Fibroblast of skin of right biceps (primary cell): ENCODE measurements at places on chromosomes 4 and X.

- DNase-seq: no peak
Measured at GRCh38 chr4:76943790-76944189, 5.8 kb upstream of the SEPTIN11 start.

- peak; percentile 17 for DNase-seq
Measured at GRCh38 chr4:88442689-88443191, 14.2 kb upstream of the HERC5 start.

- DNase-seq: no peak
Measured at GRCh38 chr4:135492439-135492838, 1290.8 kb upstream of the PABPC4L start.

DNA sequence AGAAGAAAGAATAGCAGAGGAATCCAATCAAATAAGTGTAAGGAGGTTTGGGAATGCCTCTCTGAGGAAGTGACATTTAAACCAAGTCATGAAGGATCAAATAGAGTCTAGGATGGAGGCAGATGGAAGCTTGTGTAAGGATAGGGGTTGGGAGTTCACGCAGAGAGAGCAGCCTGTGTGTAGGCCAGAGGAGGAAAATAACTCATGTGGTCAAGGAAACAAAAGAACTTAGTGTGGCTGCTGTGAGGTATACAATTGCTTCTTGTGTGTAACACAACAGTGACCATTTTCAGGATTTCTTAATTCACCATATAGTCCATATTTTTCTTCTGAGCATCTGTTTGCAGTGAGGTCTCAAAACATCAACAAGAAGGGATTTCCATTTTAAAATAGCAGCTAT is 77.6 kb upstream of the PACRGL start:
- DNase-seq: no peak

- DNase-seq: no peak
Measured at GRCh38 chrX:151977009-151977408, 2.5 kb upstream of the GABRE start.

- DNase-seq: no peak
Measured at GRCh38 chr4:36274158-36274557, 7.3 kb upstream of the DTHD1 start.

- peak; percentile 86 for DNase-seq
Measured at GRCh38 chrX:48917139-48918001, 1.5 kb downstream of the PIM2 start.

DNA sequence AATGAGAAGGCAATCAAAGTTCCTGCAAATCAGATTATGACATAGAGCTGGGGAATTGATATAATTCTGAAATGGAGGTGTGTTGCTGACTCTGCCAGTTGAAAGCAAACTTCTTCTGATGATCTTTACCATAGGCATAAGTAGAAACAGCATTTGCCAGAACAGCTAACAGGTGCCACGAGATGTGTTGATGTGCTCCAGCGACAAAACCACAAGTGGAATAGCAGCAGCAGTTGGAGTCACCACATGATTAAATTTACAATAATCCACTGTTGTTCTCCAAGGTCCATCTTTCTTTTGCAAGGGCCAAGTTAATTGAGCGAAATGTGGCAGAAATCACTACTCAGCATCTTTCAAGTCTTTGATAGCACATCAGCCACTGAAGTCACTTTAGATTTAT is 3.7 kb upstream of the OSTC start:
- DNase-seq: no peak

- no peak for DNase-seq
Measured at GRCh38 chr4:87559090-87559837, 30.1 kb upstream of the SPARCL1 start.

DNA sequence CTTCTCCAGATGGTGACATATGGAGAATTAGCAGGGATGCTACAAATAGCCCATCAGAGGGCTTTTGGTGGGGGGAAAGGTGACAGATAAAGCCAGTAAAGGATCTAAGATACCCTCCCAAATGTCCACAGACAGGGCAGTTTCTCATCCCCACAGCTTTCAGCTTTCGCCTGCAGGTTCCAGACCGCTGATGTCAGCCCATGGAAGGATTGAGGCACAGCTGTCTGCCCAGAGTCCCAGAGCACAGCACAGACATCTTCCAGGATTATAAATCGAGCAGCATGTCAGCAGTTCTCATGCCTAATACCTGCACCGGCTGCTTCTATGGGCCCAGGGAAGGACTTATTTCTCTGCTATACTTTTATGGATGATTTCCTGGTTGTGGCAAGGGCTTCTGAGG is 96.7 kb upstream of the MXRA5 start:
- DNase-seq: no peak

DNA sequence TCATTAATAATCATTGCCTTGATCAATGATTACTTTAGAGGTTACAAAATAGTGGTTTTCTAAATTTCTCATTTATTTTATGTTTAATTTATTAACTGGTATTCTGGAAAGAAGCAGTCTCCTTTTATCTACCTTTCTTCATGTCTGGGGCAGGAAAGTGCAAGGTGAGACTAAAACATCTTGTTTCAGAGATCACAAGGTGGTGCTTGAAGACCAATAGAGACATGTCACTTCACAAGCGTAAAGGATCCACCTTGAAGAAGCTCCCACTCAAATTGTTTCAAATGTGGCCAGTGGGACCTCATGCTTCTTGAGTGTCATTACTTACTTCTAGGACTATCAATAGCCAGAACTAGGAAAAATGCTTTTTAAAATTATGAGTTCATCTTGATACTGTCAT is 1568.7 kb downstream of the RPA4 start:
- DNase-seq: no peak

- no peak for DNase-seq
Measured at GRCh38 chr4:152684587-152684986, 4.8 kb upstream of the TMEM154 start.

DNA sequence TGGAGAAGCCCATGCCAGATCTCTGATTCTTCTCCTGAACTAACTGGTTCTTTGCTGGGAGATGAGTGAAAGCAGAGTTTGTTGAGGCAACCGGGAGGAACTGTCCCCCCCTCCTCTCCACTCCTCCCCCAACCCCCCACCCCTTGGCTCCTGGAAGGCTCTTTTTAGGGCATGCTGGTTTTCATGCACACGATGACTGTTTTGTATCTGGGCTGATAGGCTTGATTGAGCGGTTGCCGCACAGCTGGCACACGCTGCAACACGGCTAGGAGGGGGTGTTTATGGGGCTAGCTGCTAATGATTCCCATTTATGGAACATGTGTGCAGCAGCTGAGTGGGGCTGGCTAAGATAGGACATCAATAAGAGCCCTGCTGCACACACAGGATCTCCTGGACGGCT is 137.2 kb downstream of the SMIM20 start:
- DNase-seq: peak; percentile 39

GRCh38 chr4:34318773-34319172 is 1925.5 kb downstream of the ARAP2 start:
- no peak for DNase-seq

GRCh38 chrX:153671589-153672530 is 1.8 kb downstream of the PNCK start:
- no peak for DNase-seq

DNA sequence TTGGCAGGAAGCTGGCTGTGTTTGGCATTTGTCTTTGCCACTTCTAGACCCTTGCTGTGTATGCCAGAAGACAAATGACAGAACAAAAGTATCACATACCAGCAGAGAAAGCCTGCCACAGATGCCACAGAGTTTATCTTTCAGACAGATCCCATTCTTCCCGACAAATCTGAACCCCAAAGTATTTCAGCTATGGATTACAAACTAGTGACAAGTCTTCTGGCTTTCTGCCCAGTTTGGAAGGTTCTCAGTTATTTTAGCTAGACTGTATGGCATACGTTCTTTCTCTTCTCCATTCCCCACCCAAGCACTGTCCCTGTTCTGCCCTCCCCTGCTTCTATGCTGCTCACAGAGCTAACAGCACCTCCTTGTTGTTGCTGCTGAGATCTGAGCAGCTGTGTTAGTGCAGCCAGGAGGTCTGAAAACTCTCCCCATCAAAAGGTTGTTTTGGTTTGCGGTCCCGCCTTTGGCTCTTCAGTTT is 236.7 kb downstream of the FRAS1 start:
- peak; percentile 99 for DNase-seq

- DNase-seq: peak; percentile 51
Measured at GRCh38 chr4:159142241-159142640, 39.4 kb downstream of the RAPGEF2 start.

DNA sequence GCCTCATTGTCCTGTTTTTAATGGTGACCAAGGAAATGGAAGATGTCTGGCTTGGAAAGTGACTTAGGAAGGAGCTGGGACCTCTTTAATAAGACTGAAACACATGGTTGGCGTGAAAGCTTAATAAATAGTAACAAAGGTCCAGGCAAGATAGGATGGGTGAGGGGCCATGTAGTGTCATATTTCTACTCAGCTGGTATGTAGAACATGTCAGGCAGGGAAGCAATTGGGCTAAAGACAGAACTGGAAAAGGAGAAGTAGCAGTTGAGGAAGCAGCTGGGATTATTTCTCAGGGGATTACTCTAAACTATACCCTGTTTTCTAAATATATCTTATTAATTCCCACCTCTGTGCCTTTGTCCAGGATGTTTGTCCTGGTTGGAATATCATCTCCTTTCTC is 18.6 kb downstream of the ITGB1BP2 start:
- no peak for DNase-seq

- no peak for DNase-seq
Measured at GRCh38 chr4:159697322-159698283, 594.7 kb downstream of the RAPGEF2 start.

- DNase-seq: no peak
Measured at GRCh38 chr4:118889312-118889691, 648 bp downstream of the SYNPO2 start.

DNA sequence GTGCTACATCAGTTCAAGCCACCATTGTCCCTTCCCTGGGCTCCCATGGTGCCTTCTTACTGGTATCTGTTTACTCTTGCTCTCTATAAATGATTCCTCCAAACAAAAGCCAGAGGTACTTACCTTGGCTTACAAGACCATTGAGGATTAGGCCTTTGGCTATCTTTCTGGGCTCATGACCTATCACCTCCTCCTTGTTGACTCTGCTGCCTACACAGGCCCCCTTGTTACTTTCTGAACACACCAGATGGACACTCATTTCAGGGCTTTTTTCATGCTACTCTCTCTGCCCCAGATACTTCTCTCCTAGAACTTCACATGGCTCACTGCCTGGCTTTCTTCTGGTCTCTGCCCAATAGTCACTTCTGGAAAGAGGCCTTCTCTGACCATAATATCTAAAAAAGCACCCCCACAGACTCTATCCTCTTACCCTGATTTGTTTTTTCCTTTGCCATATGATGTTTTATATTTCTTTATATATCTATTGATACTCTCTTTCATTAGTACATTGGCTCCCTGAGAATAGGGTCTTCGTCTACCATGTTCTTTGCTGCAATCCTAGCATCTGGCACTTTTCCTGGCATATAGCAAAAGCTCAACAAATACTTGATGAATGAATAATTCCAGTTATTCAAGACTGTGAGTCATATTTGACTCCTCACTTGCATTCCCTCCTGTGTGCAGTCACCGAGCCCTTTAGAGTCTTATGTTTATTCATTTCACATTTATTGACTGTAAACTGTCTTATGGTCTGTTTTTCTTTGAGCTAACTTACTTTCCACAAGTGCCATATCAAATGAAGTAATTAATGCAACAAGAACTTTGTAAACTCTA is 27.1 kb upstream of the TAPT1 start:
- peak; percentile 91 for DNase-seq

DNA sequence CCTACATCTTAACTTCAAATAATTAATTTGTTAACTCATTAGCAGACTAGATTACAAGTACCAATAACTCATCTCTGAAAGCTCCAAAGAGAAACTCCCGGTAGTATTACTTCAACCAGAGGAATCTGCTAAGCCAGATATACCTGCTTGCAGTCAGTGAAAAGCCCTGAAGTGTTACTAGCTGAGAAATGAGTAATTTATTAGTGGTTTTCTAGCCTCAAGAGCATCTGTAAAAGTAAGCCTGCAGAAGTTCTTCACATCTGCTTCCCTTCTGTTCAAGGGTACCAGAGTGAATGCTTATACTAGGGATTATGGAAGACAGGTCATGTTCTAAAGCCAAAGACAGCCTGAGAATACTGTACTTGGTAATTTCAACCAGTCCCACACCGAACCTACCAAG is 34.7 kb downstream of the IRS4 start:
- DNase-seq: no peak

DNA sequence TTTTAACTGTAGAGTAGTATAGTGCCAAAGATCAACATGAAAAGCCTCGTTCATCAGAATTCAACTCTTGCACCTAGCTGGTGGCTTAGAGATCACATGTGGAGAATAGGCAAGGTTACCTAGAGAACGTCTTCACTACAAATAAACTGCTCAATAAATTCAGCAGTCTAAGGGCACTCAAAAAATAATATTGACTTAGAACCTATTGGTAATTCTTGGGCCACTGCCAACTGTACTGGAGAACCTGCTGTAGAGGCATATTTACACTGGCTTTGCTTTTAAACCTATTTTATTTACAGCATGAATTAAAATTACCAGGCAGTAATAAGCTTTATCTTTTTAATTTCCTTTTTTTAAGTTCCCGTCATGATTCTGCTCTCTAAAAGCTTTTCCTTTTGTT is 343.7 kb downstream of the PDHA2 start:
- DNase-seq: no peak

- DNase-seq: no peak
Measured at GRCh38 chr4:38523524-38524448, 140.2 kb upstream of the KLF3 start.

- DNase-seq: no peak
Measured at GRCh38 chrX:126820700-126821420, 1.3 kb downstream of the PRR32 start.

DNA sequence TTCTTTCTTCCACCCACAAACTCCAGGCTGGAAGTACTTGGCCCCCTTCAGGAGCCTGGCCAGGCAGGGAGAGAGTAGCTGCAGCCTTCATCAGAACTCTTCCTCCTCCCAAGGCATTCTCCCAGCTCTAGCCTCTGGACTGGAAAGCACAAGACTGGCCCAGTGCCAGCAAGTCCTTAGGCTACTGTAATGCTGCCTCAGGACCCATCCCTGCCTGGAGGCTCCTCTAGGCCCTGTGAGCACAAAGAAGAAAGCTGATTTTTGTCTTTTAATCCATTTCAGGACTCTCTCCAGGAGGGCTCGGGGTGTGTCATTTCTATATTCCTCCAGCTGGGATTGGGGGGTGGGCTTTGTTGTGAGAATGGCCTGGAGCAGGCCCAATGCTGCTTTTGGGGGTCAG is 10.8 kb downstream of the AWAT2 start:
- DNase-seq: no peak

- DNase-seq: no peak
Measured at GRCh38 chr4:11072999-11073398, 355.7 kb downstream of the HS3ST1 start.

- DNase-seq: no peak
Measured at GRCh38 chr4:81453024-81453423, 18.7 kb downstream of the RASGEF1B start.

DNA sequence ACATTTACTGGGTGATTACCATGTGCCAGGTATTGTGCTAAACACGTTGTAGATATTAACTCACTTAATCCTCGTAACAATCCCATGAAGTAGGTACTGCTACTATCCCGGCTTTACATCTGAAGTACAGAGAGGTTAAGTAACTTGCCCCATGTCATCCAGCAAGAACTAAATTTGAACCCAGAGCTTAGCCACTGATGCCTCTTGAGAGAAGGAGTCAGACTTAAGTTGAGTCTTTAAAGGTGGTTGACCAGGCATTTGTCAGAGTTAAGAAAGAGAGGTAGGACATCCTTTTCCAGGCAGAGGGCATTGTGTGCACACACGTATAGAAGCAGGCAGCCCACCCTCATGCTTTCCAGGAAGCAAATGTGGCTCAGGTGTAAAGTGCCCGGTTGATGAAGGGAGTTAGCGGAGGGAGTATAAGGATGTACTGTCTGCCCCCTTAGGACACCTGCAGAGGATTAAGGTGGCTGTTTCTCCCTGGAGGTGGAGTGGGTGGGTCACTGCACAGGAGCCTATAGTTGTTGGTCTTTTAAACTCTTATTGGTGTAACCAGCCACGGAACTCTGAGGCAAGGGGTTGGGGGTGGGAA is 335 bp upstream of the CD38 start:
- DNase-seq: no peak
